ENCODE measurements at places on chromosomes 1 and 21. TPM values are rescaled to one million over a fixed set of nuclear protein-coding genes. Genes with fewer than 3 reads are reported as not detected.
A peak's percentile ranks its signal among the peaks of the same experiment; 100 is the strongest.

- DNase-seq = no peak
These were observed 8.0 kb upstream of the RNPC3 start for GRCh38 chr1:103517380-103518047.

- DNase-seq = no peak
These were observed 25.4 kb upstream of the B3GALT5 start for GRCh38 chr21:39587376-39587775.

GRCh38 chr1:87329526-87330056 lies 911 bp downstream of the LMO4 start:
- no peak for DNase-seq

DNA sequence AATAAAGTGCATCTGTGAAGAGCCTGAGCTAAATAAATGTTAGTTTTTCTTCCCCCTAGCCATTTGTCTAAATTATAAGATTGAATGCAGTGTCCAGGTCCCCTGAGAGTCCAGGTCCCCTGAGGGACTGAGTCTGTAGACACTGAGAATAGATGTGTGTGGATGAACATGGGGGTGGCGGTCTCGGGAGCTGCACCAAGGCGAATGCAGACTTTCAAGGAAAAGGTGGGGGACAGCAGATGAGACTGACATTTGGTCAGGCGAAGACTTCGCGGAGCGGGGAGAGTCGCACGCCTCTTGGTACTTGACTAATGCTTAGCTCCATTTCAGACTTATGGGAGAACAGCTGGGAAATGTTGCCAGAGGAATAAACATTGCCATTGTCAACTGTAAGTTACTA lies 17.7 kb upstream of the MX2 start:
- no peak for DNase-seq

DNA sequence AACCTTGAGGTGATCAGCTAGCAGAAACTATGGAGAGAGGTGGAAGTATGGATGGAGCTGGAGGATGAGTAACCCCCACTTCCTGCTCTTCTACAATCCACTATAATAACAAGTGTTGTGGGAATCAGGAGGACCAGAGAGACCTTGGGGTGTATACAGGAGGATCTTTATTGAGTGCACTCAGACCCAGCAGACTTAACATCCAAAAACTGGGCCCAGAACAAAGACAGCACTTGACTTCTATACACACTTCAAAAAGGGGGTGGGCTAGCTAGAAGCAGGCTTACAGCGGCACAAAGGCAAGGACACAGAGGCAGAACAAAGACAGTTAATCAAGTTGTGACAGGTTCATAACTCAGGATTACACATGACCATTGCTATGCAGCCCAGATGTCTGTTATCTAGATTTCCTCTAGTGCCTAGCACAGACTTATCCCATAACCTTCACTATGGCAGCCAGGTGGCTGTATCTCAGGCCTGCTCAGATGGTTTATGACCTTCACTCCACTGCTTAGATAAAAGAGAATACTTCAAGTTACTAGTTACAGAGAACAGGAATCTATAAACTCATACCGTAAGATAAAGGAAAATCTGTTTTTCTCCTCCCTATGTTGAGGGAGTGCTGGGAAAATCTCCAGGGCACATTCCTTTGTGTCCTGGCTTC lies 36.1 kb upstream of the PADI2 start:
- DNase-seq = peak; percentile 10

DNA sequence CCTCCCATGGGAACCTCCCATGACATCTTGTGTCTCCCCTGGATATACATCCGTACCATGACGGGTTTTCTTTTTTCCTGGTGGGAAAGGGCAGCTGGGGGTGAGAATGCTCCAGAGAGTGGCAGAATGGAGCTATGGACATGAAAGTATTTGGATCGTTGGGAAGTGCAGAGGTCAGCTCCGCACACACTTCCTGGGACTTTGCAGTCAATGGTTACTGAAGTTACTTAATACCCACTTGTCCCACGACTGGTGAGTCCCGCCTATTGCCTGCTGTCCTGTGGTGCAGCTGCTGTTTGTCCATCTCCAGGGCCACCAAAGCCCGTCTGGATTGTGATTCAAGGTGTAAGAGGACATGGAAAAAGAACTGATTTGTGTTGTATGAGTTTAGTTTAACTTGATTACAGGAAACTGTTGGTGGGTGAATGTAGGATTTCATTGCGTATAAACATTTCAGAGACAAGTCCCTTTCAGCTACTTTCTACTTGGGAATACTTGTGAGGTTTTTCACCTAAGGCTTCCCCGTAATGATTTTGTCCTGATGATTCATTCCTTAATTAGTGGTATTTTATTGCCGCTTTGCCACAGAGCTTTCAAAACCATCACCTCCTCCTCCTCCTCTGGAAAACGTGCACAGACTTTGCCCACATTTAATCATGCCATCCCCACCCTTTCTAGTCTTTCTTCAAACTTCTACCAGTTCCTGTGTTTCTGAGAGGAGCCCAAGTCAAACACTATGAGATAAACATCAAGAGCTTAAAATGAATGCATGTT lies 308.8 kb downstream of the KIF26B start:
- DNase-seq = no peak

GRCh38 chr1:2489615-2490014 lies 13.5 kb downstream of the PLCH2 start:
- no peak for DNase-seq

The PGBD5 gene
- total RNA-seq = 19.0 TPM

The TXNDC12 gene
- total RNA-seq = 76.8 TPM
